Renal cortical epithelial cell (primary cell): ENCODE measurements at places on chromosomes 3 and 15. TPM values are rescaled to one million over a fixed set of nuclear protein-coding genes. Genes with fewer than 3 reads are reported as not detected.
A peak's percentile ranks its signal among the peaks of the same experiment; 100 is the strongest.

Gene TBL1XR1
- total RNA-seq = 339 and 483 TPM in 2 replicates

Gene SMCO1
- not detected in 2 replicates for total RNA-seq

DNA sequence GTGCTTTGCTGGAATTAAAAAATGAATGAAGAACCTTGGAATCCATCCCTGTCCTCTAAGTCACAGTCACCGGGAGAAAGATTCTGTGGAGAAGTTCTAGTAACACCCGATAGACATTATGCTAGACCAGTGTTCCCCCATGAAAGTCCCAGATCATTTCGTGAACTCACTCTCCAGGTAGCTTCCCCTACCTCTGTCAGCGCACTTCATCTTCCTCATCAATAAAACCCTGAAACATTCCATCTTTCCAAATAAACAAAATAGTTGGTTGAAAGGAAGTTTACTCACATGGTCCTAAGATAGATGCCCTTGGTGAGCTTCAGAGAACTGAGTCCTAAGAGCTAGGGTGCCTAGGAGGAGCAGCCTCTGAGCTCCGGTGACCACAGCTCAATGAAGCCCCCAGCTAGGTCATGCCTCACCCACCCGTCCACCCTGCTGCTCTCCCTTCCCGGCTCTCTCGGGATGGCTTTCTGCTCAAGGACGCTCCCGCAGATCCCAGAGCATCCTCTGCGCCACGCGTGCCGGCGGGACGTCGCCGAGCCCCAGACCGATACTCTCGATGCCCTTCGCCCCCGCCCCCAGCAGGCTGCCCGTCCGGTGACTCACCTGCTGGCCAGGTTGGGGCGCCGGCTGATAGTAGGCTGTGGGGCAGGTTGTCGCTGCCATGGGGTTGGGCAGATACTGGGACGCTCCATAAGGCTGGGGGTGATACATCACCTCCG is 776 bp downstream of the VGLL3 start:
- no peak for DNase-seq

- no peak for DNase-seq
Observed at GRCh38 chr3:110324171-110324705, 747.4 kb upstream of the NECTIN3 start.

GRCh38 chr3:64417816-64418215 is 192.6 kb upstream of the PRICKLE2 start:
- DNase-seq = peak; percentile 90

DNA sequence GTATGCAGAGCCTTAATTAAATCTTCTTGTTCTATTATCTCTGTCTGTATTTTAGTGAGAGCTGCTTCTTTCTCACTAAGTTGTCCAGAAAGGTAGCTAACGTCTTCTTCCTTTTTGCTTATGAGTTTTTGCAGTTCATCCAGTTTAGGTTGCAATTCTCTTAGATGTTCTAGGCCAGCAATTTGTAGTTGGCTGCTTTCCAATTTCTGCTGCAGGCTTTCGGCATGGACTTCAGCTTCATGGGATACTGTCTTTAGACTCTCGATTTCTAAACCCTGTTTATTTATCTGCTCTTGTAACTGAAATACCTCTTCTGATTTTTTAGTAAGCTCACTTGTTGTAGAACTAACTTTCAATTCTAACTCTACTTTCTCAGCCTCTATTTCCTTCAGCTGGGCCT is 35.5 kb upstream of the HCLS1 start:
- DNase-seq = no peak

- no peak for DNase-seq
Observed at GRCh38 chr15:63972801-63973200, 73.5 kb downstream of the DAPK2 start.

Gene TIMP4
- 0.25 and 0.69 TPM in 2 replicates for total RNA-seq

GRCh38 chr3:71099997-71100719 is 483.4 kb downstream of the FOXP1 start:
- no peak for DNase-seq

DNA sequence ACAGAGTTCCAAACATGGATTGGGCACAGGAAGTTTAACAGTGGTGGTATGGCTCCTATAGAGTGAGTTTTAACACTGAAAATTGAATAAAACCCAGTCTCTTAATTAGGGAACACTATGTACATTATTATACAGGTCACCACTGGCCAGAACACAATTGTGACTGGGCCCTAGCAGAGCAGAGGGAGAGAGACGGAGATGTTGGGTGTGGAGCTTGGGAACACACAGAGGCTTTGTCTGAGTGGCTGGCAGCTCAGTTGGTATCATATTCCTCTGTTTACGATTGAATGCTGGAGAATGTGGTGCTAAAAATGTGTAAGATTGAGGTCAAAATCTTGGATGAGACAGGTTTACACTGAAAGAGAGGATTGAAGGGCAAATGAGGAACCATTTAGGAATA is 6.8 kb upstream of the MOBP start:
- DNase-seq = no peak

Gene CFAP92
- total RNA-seq = 0.15 TPM in 1 of 2 replicates, not detected in the other

Gene CHRM5
- total RNA-seq = 0.05 TPM in 1 of 2 replicates, not detected in the other

- no peak for DNase-seq
Observed at GRCh38 chr15:100696452-100696851, 94.1 kb downstream of the ASB7 start.

GRCh38 chr3:53486961-53487654 is 7.3 kb upstream of the CACNA1D start:
- DNase-seq = no peak

DNA sequence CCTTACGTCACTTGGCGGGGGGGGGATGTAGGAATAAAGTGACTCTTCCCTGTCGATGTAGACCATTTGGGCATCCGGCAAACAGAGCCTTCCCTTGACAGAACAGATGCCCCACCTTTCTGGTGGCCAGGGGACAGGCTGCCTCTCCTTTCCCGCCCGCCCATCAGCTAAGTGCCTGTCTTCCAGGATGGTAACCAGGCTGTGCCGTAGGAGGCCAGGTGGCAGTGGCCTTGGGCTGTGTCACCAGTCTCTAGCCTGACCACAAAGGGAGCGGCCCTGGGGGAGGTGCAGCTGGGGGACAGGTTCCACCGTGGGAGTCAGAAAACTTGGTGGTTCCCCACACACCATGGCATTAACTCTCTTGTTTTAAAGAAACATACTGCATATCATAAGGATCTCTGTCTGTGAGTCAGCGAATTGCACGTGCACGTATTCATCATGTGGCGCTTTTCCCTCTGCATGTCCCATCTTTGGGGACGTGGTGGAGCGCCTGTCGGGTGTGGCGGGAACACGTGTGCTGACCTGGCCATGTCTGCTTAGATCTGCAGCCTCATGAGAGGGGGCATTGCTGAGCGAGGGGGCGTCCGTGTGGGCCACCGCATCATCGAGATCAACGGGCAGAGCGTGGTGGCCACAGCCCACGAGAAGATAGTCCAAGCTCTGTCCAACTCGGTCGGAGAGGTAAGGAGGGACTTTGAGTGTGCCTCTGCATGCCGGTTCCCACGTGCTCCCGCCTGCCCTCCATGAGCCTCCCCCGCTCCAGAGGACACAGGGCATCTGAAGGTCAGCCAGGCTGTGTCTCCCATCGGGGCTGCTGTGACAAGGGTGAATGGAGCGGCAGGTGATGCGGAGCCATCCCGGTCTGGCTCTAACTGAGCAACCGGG is 156.0 kb downstream of the NSMCE3 start:
- no peak for DNase-seq

Gene LRRK1
- 9.2 and 21.8 TPM in 2 replicates for total RNA-seq

- DNase-seq = peak; percentile 29
Observed at GRCh38 chr3:113531826-113532697, at the start of gene SIDT1. Gene SIDT1 (plus strand): TSS chr3:113532555. CDS start chr3:113533022, 467 bp downstream.

DNA sequence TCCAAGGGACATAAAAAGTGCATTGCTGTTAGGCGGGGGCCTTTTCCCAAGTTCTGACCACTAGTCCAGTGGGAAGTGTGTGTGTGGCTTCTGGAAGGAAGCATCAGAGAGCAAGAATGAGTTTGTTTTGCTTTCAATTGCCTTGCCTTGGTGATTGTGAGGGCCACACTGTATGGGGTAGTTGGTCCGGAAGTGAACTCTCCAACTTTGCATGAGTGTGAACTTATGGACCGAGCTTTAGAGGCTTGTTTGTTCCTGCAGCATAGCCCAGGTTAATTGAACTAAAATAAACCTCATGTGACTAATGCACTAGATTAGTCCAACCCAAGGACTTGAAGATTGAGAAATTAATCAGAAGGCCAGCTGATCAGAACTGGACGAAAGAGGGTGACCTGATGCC is 171.7 kb downstream of the NR2F2 start:
- DNase-seq = no peak

Gene ANKRD34C
- not detected in 2 replicates for total RNA-seq

Gene SPINT1
- total RNA-seq = 144 and 235 TPM in 2 replicates

DNA sequence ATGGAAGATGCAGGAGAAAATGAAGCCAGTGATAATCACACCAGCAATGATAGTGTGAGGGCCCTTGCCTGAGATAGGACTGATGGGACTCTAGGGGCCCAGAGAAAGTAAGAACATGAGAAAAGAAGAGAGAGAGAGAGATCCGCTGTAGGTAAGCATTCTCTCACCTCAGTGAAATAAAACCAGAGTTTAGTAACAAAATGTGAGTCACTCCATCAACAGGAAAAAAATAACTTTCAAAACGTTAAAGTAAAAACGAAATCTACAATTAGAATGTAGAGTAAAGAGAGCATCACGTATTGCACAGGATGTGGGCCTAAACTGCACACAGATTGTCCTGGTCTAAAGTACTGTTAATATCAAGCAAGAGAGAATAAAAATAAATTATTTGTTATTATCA is 6.8 kb upstream of the PRSS50 start:
- no peak for DNase-seq

DNA sequence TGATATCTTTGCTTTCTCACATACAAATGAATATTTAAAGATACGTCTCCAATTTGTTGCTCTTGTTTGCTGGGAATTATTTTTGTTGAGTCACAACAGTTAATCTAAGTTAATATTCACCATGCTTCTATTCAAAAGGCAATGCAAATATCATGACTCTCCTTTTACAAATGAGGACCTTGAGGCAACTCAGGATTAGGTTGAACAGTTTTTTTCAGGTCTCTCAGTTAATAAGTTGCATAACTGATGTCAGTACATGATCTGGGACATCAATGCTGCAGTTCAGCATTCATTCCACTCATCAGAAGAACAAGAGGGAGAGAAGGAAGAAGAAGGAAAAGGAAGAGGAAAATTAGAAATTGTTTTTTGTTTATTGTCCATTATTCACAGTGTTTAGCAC is 781 bp upstream of the NAALADL2 start:
- DNase-seq = peak; percentile 98

Gene ERICH6
- 0.35 TPM in 1 of 2 replicates, not detected in the other for total RNA-seq

Gene ARHGAP31
- 12.7 and 24.9 TPM in 2 replicates for total RNA-seq

GRCh38 chr15:66756295-66756694 is 54.3 kb downstream of the SMAD6 start:
- DNase-seq = no peak

Gene SAMMSON
- total RNA-seq = not detected in 2 replicates
